ENCODE measurements at places on chromosomes 5 and 9.

DNA sequence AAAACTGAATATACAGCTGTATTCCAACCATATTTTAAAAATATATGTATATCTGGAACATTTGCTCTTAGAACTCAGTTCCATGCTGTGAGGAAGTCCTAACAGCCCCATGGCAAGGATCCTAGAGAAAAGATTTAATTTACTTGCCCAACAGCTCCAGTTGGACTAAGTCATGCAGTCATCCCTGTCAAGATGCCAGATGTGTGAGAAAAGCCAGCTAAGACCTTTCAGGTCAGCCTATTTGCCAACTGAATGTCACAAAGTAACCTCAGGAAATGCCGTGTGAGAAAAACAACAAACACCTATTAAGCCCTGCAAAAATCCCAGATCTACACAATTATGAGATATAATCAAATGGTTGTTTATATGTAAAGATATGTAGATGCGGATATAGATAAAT is 416.3 kb downstream of the NR2F1-AS1 start:
- DNase-seq = no peak

- DNase-seq = peak; percentile 20
Observed at GRCh38 chr5:134958755-134959154, 9.0 kb upstream of the CATSPER3 start.

- DNase-seq = no peak
Observed at GRCh38 chr9:124356745-124357390, 58.4 kb downstream of the PSMB7 start.

GRCh38 chr9:106678273-106678672 is 184.7 kb upstream of the ZNF462 start:
- DNase-seq = no peak

GRCh38 chr9:19694601-19695000 is 94.2 kb downstream of the SLC24A2 start:
- no peak for DNase-seq

- DNase-seq = no peak
Observed at GRCh38 chr5:66987126-66987525, 209.5 kb downstream of the CD180 start.

DNA sequence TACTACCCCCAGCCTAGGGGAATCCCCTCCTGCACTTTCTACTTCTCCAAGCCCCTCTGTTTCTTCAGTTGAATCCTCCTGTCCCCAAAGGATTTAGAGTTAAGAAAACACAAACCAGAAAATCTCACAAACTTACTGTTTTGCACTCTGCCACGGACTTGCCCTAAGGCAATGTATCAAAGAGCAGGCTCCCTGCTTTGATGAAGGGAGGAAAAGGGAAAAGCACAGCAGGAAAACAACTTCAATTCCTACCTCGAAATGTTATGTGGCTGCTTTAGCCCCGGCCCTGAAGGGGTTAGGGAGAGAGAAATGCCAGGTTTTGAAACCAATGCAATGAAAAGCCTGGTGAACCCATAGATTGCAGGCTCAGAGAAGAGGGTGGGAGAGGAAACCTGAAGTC is 254.7 kb downstream of the MAN2A1 start:
- no peak for DNase-seq

DNA sequence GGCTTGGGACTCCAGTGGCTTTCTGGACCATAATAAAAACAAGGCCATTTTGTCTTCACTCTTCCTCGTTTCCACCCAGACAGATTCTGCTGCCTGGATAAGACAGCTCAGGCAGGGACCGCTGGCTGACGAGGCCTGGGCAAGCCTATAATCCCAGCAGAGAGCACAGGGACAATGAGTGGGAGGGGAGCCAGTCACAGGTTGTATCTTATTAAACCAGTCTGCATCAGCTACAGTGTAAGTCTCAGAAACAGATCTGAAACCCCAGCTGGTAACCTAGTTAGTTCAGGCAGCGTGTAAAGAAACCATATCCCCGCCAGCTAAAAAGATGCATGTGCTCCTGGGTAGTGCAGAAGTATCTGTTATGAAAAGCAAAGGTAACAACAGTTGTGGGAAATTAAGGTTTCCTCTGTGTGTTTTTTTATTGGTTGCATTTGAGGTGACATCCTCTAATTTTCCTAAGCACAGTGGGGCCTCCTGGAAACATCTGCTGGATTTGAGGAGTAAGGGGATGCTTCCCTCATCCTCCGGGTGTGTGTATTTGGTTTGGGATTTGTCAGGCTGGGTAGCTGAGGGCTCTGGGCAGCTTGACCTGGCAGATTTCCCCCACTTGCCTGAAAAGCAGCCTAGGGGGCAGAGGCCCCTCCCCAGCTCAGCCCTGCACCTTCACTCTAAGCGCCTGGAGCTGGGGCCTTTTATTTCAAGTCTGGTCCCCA is 15.2 kb upstream of the TAL2 start:
- DNase-seq = no peak

DNA sequence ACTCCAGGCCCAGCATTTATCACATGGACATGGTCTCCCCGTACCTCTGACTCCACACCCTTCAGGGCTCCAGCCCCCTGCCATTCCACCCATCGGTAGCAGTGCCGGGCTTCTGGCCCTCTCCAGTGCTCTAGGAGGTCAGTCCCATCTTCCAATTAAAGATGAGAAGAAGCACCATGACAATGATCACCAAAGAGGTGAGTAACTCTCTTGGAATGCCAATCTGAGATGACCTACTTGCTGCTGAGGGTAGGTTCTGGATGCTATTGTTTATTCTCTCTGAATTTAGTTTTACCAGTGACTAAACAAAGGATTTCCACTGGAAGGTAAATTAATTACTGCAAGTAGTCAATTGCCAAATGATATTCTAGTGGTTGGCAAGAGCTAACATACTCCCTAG is 80.8 kb downstream of the TLE4 start:
- no peak for DNase-seq

- DNase-seq = peak; percentile 67
Observed at GRCh38 chr9:104836767-104837166, 72.8 kb downstream of the NIPSNAP3B start.

- DNase-seq = no peak
Observed at GRCh38 chr5:64570395-64570996, 64.7 kb downstream of the RGS7BP start.

DNA sequence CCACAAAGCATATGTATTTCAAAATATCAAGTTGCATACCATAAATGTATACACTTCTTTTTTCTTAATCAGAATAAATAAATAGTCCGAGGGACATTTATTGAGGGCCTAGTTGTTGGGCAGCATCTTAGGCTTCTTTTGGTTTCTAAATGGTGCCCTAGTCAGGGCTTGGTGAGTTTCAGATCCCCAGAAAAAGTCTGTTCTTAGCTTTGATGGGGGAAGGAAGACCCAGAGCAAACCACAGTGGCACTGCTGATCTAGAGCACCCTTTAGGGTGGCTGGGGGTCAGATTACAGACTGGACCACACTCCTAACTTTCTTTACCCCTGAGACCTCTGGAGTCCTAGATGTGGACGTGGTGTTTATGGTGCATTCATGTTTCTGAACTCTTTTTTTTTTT is 97.8 kb downstream of the C9orf152 start:
- DNase-seq = no peak
